Activated CD4-positive, alpha-beta T cell treated with anti-CD3 and anti-CD28 coated beads, Interleukin-2, amount 50 U/mL, for 4 hours (primary cell): ENCODE measurements at places on chromosomes 6 and 20.

DNA sequence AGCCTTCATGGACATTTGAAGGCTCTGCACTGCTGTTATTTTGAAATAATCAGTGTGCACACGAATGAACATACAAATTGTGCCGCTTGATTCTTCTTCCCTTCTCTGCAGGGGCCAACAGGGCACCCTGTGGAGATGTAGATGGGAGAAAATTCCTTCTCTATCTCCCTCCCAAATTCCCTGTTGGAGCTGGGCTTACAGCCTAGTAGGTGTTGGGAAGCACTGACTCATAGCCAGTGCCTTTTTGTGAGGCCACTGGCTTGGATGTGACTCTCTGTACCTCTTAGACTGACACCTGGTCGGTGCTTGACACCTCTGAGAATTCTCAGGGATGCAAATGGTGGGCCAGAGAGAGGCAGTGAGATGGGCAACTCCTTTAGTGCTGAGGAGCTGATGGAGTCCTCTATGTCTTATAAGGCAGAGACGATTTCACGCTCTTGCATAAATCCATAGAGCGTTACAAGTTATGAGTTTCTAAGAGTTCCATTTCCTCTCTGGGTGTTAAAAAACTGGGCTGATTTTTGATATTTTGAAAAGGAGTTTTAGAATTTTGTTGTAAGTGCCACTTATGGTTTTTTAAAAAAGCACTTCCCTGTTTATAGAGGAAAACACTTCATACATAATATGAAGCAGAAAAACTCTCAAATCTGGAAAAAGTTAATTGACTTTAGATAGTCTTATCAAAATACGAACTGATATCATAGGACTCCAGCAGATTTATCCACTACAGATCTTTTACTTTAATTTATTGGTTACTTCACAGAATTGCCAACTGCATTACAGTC, 89.8 kb upstream of the MAP3K7 start:
- DNase-seq: no peak

DNA sequence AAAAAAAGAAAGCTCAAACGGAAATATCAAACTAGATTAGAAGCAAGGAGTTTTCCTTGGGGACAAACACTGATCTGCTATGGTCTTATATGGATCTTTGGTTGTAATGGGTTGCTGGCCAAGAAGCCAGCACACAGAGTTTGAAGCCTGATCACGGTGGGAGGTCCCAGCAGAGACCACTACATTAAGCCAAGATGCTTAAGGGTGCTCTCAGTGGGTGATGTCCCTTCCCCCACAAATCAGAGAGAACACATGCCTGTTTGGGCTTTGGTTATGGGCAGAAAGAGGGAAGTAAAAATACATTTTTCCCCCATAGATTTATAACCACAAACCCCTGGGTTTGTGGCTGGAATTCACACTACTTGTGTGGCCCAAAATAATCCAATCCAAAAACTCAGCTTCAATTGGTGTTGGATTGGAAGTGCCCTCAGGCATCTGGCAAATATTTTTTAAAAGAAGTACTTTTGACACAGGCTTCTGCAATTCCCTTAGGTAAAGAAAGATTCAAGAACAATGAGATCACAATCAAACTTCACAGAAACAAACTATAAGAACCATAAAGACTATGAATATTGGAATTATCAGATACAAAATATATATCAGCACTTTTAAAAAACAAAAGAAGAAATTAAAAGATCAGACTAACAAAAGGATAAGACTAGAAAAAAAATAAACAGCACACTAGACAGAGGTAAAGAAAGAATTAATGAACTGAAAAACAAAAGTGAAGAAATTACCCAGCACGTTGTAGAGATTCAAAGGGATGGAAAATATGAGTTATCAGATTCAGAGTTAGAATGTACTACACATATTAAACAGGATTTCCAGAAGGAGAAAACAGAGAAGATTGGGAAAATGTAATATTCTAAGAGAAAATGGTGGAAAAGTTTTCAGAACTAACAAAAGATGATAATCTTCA, 44.7 kb downstream of the ESF1 start:
- DNase-seq: no peak

GRCh38 chr6:127191716-127192115, 73.2 kb downstream of the RSPO3 start:
- DNase-seq: no peak

- no peak for DNase-seq
Measured at GRCh38 chr6:99711302-99711701, 104.7 kb downstream of the PRDM13 start.

- DNase-seq: peak; percentile 63
Measured at GRCh38 chr6:43509984-43510826, at the start of gene LRRC73. TSS of gene LRRC73 (minus strand) at chr6:43510346. CDS start at chr6:43509785, 561 bp downstream.

DNA sequence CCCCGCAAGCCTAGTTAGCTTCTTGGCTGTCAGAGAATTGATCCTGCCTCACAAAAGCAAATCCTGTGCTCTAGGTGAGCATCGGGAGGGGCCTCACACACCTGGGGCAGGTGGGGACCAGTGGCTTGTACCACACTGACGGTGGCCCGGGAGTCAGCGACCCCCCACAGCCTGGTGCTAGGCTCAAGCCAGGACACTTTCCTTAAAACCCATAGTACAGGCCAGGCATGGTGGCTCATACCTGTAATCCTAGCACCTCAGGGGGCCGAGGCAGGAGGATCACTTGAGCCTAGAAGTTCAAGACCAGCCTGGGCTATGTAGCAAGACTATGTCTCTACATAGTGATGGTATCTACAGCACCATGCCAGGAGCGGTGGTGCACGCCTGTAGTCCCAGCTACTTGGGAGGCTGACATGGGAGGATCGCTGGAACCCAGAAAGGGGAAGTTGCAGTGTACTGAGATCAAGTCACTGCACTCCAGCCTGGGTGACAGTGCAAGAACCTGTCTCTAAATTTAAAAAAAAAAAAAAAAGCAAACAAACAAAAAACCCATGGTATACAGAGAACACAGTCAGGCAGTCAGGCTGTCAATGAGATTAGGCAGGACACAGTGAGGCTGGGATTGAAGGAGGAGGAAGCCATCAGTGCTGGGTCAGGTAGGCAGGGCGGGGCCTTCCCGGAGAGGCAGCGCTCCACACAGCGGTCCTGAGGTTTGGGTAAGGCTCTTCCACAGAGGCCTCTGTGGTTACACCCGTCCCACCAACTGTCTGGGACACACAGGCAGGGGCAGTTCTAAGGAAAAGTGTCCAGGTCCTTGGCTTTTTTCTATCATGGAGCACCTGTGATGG, 41.3 kb downstream of the SYNJ2 start:
- no peak for DNase-seq

DNA sequence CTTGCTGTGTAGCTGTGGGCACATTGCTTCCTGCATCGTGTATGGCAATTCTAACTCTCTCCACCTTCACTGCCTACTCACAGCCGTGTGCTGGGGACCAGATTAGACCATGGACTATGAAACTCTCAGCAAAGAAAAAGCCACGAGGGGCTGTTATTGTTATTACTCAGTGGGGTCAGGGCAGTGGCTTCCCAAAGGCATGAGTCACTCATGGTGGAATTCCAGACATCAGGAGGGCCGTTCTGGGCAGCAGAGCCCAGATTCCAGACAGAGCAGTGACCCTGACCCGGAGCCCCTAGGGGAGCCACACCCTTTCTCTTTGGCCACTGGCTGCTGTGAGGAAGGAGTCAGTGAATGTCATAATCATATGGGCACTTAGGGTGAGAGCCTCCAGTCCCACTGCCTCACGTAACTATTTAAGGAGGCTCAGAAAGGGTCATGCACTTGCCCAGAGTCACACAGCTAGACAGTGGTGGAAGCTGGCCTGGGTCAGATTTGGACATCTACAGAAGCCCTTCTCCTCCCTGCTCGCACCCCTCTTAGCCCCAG, 22.2 kb upstream of the CCN5 start:
- DNase-seq: no peak

DNA sequence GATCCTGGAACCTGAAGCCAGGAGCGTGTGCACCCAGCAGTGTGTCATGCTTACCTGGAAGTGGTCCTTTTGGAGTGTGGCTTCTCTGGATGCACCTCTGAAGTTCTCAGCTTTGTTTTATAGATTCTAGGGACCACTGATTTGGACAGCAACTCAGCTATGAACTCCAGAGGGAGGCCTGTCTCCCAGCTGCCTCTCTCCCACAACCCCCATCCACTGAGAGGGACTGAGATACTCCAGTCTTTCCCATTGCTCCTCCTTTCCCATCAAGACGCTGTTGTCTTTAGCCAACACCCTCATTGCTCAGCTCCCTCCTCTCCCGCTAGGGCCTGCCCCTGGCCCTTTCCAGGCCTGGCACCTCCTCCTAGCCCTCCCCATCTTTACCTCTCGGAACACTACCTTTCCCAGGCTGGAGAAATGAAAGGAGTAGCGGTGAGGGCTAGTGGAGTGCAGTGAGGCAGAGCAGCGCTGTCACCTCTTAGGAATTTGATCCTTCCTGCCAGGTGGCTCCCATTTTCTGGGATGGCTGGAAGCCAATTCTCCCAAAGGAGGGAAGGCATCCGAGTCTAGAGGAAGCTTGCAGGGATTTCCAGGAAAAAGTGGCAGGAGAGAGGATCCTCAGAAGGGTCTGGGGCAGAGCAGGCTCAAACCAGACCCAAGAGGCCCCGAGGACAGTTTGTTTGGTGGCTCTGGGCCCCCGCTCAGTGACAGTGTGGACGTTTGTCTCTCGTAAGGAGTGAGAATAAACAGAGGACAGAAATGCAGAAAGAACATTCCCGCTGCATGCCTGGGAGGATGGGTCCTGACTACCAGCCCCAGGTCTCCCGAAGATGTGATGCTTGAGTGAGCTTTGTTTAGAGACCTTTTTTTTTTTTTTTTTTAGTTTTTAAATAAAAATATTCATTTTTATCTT, at the start of gene LRRN4:
Gene LRRN4, minus strand, starts transcription at position 285 of the 913 bp plus-strand sequence. CDS start 1,261 bp downstream, outside the sequence.
- no peak for DNase-seq

GRCh38 chr6:105068407-105068806, 111.4 kb downstream of the POPDC3 start:
- no peak for DNase-seq

- no peak for DNase-seq
Measured at GRCh38 chr6:26311012-26311384, 54.0 kb upstream of the BTN3A2 start.

DNA sequence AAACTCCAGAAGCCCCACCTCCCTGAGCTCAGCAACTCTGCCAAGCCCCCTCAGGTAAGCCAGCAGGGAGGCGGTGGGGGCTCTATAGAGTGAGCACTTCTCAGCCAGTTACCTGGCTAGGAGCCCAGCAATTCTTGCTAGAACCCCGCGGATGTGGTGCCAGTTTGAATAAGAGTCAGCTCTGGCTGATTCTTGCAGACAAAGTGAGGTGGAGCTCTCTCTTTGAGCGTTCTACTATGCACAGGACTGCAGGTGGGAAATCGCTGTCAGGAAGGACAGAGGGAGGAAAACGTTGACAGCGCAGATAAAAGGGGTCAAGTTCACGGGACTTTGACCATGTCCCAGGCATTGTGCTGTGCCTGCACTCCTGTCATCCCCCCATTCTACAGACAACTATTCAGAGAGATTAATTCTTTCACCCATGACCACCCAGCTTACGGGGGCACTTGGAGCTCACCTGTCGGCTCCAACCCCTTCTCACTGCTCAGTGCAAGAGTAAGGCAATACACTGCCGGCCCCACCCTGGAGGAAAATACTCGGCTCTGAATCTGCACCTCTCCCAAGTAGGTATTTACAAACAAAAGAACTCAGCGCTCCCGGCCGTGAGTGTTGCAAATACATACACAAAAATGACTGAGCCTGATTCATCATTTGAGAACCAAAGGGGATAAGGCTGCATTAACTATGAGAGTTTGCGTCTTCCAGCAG, 92.9 kb downstream of the ANKRD60 start:
- DNase-seq: no peak

- DNase-seq: no peak
Measured at GRCh38 chr6:87982134-87982533, 65.5 kb upstream of the SPACA1 start.

GRCh38 chr6:31556307-31556706, 8.9 kb downstream of the NFKBIL1 start:
- DNase-seq: no peak

DNA sequence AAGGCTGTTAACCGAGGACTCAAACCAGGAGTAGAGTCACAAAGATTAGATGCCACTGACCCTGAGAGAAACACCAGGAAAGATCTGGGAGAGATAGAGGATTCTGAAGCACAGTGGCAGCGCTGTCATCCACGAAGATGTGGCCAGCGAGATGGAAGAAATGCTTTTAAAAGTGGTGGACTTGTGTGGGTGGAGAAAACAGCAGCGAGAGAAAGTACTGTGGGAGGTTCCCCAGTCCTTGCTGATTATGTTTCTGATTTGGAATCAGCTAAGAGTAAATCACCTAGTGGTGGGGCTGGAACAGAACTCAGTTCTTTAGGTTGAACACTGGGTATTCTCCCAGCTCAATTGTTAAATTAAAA, 435 bp upstream of the ZNF322 start:
- peak; percentile 1 for DNase-seq

- DNase-seq: no peak
Measured at GRCh38 chr20:5095931-5096330, 23.8 kb downstream of the PCNA start.

DNA sequence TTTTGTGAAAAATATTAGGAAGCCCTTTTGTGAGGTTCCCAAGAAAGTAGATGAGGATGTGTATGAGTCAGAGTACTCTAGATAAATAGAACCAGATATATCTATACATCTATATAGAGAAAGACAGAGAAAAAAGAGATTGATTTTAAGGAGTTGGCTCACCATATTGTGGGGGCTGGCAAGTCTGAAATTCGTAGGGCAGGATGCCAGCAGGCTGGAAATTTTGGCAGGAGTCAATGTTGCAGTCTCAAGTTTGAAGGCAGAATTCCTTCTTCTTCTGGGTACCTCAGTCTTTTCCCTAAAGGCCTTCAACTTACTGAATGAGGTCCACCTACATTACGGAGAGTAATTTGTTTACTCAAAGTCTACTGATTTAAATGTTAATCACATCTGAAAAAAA, 65.3 kb upstream of the SAMD3 start:
- no peak for DNase-seq

DNA sequence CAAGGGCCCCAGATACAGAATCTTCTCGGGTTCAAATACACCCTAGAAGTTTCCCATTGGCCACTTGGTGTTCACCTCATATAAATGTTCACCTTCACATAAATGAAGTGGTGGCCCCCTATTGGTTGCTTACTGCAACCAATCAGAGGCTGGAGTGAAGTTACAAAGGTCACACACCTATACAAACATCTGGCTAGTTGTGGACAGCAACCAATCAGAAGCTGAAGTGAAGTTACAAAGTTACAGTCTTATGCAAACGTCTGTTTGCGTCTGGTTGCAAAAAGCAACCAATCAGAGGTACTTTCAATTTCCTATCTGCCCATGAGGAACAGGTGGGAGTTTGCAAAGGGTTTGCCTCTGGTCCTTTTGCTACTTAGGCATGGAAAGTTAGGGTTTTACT, 206.5 kb upstream of the BMP2 start:
- no peak for DNase-seq

GRCh38 chr6:112015725-112016124, 38.2 kb upstream of the CCN6 start:
- no peak for DNase-seq
